Mesothelial cell of epicardium (in vitro differentiated cells): ENCODE measurements at places on chromosomes 1 and 21.
A peak's percentile ranks its signal among the peaks of the same experiment; 100 is the strongest.

DNA sequence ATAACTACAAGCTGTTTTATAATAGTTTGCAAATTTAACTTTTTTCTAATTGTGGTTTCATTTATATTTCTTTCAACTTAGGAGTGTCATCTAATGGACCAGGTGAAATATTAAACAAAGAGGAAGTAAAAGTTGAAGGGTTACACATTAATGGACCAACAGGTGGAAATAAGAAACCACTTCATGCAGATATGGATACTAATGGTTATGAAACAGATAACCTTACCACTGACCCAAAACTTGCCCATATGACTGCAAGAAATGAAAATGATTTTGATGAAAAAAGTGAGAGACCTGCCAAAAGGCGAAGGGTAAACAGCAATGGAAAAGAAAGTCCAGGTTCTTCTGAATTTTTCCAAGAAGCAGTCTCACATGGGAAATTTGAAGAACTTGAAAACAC is 59.7 kb downstream of the MIER1 start:
- DNase-seq: no peak

DNA sequence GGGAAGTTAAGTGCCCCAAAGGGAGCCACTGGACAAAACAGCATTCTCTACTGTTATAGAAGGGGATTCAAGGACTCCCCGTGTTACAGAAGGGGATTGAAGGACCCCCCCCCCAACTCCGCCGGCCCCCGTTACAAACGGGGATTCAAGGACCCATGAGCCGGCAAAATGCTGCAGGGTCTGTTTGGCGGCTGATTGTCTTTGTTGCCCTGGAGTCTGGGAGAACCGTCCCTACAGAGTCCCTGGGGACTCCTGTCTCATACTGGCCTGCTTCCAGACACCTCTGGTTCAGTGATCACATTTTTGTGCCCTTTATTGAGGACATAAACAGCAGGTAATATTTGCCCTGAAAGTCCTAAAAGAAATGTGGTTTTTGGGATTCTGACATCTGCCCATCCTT is 96.4 kb downstream of the SYF2 start:
- no peak for DNase-seq

DNA sequence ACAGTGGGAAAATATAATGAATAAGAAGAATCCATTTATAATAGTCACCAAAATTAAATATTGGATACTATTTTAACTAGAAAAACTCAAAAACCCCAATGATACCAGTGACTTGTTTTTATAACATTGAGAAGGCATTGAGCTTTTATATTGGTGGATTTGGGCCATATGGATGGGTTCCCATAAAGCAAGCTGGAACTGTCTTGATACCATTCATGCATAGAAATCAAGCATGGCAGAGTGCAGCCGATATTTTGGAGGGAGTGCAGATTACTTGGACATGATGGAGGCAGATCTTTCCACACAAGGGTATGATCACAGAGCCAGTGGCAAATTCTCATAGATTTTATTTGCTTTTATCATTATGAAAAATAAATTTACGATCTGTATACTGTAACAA is 3.8 kb upstream of the RWDD3 start:
- no peak for DNase-seq

DNA sequence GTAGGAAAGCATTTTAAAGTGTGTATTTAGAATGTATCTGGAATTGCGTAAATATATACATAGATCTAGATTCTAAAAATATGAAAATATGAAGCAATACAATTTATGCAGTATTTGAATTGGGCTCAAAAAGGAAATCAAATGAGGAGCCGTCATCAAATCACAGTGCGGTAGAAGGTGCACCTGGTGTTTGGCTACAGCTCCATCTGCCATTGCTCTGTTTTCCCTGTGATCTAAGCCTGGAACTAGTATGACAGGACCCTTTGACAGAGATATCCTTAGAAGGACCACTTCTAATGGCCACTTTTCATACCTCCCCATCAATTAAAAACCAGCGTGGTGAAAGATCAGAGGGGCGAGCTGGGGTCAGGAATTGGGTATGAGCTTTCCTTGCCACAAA is 202.6 kb downstream of the NFIA start:
- DNase-seq: no peak

DNA sequence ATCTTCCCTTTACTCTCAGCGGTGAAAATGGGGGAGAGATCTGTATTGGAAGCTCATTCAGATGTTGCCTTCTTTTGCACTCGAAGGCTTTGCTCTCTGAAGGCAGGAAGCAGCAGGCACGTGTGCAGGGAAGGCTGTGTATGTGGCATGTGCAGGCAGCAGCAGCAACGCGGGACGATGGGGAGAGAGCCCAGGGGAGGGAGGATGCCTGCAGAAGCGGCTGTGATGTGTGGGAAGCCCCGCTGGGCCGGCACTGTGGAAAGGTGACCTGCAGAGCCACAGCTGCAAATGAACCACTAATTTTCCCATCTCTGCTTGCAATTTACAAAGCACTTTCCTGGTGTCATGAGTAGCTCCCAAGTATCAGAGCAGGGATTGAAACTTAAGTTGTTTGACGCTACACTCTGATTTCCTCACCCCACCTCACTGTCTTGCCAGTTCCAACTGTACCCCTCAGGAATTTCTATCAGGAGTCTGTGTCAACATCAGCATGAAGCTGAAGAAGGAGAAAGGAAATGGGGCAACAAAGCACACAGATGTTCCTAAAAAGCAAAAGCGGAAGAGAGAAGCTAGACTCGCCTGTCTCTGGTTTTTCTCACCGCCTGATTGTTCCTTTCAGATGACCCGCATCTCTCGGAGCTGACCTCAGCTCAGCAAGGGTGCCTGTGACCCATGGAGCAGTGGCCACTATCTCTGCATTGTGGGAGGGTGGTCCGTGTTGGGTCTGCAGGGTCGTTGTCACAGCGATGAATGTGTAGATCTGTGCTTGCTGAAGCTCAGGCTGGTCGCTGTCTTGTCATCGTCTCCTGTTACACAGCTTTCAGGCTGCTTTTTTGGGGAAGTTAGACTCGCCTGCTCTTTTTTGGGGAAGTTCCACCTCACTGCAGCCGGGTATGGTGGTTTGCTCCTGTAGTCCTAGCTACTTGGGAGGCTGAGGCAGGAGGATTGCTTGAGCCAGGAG is 156.1 kb downstream of the KIF26B start:
- no peak for DNase-seq

DNA sequence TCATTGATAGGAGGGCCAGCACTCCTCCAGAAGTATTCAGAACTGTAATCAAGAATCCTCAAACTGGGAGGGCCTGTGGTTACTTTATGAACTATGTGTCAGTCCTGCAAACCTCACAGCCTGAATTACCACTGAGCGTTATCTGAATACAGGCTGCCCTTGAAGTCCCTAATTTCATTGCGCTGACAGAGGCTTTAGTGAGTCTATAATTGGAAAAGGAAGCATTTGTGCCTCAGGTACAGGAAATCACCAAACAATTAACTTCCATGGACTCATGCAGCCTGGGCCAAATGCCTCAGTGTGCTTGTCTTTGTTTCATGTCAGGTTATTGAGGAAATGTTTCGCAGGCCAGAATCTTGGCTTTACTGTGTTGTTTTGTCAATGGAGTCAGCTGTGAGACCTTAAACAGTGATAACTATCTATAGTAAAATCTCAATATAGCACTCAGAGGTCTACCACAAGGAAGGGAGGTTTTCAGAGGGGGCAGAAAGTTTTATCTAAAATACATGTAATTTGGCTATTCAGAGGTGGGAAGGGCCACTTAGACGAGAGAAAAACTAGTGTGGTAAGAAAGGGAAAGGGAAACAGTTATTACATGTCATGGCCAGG is 32.9 kb upstream of the DOCK7 start:
- DNase-seq: no peak

DNA sequence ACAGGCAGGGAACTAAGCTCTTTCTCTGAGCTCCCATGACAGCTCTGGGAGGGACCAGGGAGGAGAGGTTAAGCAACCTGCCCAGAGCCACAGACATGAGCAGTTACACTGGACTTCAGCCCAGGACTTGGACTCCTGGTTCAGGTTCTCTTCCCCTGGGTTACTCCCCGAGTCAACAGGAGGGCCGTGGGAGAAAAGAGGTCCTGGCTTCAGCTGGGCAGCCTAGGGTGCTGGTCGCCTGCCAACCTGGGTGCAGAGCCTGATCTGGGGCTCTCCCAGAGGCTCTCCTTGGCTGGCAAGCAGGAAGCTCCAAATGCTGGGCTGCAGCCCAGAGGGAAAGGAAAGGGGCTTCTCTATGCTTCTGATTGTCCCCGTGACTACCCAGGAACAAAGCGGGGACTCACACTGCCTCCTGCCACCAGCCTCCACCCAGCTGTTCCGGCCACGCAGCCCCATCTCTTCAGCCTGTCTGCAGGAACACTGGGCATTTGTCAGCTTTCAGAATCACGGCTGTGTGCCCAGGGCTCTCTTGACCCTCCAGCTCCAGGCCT is 141.8 kb downstream of the HIVEP3 start:
- DNase-seq: no peak

- peak; percentile 36 for DNase-seq
Measured at GRCh38 chr1:227781314-227781930, 34.1 kb upstream of the PRSS38 start.
